ENCODE measurements at places on chromosomes 2 and 18.

DNA sequence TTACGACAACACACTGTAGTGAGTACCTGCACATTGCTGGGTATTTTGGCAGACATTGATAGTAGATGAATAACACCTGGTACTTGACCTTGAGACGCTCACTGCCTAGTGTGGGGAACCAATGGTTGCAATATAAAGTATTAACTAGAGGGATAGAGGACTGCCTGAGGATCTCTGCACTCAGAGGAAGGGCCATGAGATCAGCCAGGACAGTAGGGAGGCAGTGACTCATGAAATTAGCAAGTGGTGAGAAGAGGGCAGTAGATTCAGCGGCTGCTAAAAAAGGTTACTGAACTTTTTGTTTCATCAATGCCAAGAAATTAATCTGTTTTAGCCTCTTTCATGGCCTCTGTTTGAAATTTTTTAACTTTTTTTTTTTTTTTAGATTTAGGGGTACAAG is 250.8 kb upstream of the TCF4 start:
- DNase-seq = no peak

- no peak for DNase-seq
Observed at GRCh38 chr2:70078384-70078783, 8.9 kb upstream of the PCBP1 start.

DNA sequence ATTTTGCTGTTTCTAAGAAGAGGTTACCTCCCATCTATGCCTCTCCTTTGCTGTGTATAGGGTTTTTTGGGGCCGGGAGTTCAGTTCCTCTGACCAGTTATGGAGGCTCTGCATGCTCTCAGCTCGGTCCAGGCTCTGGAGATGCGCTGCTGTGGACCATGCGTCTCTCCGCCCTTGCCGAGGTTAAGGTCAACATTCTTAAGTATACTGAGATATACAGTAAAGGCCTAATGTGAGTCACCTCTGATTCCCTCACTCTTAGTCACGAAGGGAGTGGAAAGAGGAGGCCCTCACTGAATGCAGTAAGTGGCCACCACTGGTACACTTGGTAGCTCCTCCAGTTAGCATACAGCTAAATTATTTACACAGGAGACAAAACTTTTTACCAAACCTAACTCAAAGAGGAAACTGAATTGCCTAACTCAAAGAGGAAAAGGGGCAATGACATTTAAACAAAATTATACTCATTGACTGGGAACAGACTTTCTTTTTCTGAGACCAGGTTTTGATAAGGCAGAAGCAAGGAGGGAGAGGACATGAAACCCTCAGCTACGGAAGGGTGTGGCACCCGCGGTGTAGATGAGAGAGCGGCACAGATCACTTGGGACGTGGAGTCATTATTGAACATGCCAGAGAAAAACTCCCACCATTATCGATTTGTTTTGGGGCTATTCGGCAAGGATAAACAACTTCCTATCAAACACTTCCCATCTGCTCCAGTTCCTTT is 98.7 kb downstream of the COPS8 start:
- no peak for DNase-seq

- DNase-seq = no peak
Observed at GRCh38 chr2:133456156-133456555, 112.1 kb downstream of the NCKAP5 start.

GRCh38 chr2:125037135-125037653 is 1012.1 kb downstream of the CNTNAP5 start:
- no peak for DNase-seq

DNA sequence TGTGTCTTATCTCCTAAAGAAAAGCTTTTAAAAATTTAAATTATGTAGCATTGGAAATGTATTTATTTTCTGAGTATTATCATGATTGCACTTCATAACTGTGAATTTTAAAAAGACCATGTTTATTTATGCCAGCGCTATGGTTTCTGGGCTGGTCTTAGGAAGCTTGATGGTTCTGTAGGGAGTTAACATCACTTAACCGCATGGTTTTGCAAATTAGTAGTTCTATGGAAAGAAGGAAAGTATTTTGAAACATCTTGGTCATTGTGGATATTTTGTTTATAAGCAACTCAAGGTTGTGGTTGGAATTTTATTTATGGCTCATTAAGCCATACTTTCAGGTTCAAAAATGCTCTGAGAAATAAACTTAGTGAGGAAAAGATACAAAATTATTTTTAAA is 549.4 kb downstream of the STK39 start:
- no peak for DNase-seq

DNA sequence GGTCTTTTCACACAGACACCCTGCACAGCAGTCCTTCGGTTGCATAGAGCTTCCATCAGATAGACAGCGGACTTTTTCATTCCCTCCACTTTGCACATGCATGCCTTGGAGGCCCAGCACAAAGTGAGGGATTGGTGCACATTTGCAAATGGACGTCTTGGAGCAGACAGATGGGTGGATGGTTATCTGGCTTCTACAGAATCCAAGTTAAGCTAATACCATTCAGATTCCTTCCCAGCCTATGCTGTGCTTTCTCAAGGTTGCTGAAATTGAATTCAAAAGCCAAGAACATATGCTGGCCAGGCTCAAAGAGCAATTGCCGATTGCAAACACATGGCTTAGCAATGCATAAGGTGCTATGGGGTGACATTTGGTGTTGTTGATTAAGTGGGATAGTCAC is 186.4 kb downstream of the VAPA start:
- no peak for DNase-seq

- DNase-seq = no peak
Observed at GRCh38 chr2:218081063-218081462, 12.0 kb downstream of the RUFY4 start.

DNA sequence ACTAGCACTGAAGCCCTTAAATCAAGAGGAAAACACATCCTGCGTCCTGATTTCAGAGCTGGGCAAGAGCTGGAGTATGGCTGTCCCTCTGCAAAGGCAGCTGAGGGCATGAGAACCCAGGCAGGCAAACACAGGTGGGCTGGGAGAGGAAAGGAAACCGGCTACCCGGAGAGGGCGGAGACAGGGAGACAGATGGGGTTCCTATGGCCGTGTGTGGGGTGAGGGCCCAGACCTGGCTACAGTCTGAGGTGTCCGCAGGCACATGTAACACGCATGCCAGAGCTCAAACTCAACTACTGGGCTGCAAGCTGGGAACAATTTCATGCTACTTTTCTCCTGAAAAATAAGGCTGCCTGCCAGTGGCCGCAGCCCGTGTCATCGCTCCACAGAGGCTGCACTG is 2.7 kb downstream of the COPS9 start:
- DNase-seq = no peak

DNA sequence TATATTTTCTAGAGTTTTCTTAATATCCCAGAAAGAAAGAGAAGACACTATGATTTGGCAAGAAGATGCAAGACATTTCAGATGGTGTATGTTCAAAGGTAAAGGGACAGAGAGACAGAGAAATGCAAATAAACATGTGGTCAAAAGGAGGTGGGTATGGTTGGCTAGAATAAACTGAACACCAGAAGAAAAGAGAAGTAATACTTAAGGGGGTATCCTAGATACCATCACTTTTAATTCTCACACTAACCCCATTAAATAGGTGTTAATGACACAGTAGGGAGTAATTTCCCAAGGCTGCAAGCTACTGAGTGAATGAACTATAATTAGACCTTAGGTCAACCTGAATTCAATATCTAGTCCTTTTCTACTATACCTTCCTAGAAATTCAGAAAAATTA is 111.2 kb upstream of the CD226 start:
- DNase-seq = no peak

DNA sequence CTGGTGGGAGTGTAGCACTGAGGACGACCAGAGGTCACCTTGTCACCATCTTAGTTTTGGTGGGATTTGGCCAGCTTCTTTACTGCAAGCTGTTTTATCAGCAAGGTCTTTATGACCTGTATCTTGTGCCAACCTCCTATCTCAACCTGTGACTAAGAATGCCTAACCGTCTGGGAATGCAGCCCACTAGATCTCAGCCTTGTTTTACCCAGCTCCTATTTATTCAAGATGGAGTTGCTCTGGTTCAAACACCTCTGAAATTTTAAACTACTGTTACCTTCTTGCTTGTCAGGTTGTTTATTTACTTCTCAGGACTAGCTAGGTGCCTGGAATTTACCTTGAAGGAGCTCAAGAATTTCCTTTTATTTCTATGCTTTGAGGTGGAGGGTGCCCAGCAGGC is 9.5 kb upstream of the KCNG3 start:
- no peak for DNase-seq

DNA sequence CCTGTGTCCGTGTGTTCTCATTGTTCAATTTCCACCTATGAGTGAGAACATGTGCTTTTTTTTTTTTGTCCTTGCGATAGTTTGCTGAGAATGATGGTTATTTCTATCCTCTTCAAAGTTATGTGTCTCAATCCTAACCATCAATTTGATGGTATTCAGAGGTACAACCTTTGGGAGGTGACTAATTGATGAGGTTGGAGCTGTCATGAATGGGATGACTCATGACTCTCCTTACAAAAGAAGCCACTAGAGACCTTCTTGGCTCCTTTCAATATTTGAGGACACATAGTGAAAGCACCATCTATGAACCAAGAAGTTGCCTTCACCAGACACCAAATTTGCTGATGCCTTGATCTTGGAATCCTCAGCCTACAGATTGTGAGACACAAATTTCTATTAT is 677.1 kb upstream of the DDX18 start:
- DNase-seq = no peak

DNA sequence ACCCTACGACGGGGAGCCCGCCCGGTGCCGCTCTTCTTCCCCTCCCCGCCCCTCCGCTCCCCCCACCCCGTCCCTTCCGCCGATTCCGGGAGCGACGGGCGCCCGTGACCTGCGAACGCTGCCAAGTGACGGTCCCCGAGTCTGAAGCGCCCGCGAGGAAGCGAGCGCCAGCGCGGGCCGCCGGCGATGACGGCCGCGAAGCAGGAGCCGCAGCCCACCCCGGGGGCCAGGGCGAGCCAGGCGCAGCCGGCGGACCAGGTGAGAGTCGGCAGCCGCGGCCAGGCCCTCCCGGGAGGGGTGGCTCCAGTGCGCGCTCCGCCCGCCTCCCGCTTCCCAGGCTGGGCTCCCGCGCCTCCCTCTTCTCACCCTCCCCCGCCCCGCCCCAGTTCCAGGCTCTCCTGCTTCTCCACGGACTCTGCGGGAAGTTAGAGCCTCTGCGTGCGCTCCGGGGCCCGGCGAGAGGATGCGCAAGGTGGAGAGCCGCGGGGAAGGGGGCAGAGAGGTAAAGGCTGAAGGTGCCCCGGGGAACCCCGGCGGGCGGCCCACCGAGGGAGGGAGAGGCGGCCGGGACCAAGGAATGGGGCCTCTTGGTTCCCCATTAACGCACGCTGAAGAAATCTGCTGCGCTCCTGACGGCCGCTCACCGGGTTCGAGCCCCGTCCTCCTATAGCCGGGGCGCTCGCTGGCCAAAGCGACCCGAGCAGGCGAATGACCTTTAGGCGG is 719.5 kb downstream of the DPP10 start:
- DNase-seq = no peak

DNA sequence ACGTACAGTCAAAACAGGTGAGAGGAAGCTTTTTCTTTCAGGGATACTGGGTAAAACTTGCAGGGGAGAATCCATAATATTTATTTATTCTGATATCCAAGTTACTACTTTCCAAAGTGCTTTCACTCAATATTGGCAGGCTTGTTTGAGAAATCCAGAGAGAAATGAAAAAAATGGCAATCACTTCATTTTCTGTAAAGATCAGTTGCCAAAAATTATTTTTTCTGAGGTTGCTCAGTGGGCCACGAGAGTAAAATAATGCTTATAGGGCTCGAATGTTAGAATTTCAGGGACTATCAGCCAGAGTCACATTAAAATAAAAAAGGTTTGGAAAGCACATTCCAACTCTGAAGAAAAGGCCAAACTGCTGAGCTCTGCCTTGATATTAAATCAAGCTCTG is 324.6 kb upstream of the RND3 start:
- no peak for DNase-seq

DNA sequence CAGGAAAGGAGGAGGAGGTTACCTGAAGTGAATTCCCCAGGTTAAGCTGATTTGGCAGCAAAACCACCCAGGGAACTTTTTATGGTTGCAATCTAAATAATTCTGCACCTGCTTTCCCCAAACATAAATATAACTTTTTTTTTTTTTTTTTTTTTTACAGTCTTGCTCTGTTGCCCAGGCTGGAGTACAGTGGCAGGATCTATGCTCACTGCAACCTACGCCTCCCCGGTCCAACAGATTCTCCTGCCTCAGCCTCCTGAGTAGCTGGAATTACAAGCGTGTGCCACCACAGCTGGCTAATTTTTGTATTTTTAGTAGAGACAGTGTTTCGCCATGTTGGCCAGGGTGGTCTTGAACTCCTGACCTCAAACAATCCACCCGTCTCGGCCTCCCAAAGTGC is 16.1 kb upstream of the PPP1CB start:
- no peak for DNase-seq

DNA sequence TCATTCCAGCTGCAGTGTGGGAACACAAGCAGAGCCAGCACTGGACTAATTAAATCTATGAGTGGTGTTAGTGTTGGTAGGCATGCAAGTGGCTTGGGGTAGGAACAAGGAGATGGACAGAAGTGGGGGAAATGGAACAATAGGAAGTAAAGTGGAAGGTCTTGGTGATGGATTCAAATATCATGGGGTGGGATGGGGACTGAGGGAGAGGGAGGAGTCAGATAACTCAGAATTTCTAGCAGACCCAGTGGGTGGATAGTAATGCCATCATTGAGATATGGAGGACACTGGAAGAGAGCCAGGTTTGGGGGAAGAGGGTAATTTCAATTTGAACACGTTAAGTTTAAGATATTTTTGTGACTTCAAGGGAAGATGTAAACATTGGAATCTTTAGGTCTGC is 2.9 kb upstream of the LNPK start:
- DNase-seq = no peak

- DNase-seq = no peak
Observed at GRCh38 chr2:65103013-65103715, 26.7 kb downstream of the RAB1A start.

GRCh38 chr2:231300020-231300721 is 95.3 kb upstream of the B3GNT7 start:
- DNase-seq = no peak

DNA sequence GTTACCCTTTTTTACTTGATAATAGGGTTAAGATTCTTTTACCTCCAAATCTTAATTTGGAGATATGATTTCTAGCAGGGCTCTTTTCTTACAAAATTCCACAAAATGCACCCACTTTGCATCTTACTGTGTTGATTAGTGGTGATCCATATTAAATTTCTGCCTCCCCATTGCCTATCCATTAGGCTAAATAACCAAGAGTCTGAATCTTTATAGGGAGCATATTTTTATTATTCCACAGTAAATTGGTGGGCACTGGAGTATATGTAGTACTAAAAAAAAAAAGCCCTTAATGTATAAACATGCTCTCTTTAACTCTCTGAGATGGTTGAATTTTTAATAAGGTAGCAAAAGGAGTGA is 8.1 kb upstream of the TXNDC2 start:
- no peak for DNase-seq
